ENCODE measurements at places on chromosomes 3 and 15.

- DNase-seq = no peak
These were observed 455 bp upstream of the SNAP23 start for GRCh38 chr15:42494998-42495360.

- DNase-seq = no peak
These were observed 205.7 kb downstream of the PLCL2 start for GRCh38 chr3:17090280-17090983.

GRCh38 chr3:127844326-127844942, 22.1 kb upstream of the MGLL start:
- no peak for DNase-seq

DNA sequence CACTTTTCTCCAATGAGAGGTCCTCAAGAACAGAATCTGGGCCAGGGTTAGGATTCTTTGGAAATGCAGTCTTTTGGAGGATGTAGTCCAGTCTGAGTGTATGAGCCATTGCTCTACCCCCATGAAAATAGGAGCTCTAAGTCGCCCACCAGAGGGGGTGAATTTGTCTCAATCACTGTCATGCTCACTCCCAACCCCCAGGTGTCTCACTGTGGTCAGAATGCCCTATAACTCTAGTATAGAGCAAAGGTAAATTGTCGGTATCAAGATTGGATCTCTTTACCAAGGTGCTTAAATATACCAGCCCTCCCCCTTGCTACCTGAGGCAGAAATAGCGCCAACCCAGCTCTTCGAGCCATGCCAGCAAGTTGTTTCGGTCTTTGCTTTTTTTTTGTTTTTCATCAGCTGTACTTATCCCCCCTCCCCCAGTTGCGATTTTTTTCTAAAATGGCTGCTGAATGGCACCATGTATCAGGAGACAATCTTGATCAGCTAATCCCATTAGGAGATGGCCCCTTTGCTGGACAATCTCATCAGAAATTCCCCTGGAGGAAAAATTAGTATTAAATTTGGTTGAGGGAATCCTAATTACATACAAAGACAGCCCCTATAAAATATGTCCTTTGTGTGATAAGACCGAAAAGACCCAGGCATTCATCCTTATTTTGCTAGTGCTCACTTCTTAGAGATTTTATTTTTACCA, 130.7 kb downstream of the EBLN2 start:
- DNase-seq = no peak

DNA sequence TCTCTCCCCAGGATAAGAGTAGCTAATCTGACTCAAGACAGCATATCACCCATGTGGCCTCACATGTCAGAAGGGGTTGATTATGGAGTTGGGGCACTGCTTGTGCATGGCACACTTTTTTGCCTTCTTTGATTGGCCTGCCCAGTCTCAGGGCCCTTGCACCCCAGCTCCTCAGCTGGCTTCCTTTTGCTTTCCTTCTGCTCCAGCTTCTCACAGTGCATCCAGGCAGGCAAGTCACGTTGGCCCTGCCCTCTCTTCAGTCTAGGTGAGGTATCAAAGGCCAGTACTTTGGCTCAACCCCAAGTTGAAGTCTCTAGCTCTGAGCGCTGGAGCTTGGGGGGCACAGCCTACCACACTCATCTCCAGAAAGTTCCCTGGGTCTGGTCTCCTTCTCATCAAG, 42.2 kb downstream of the NGRN start:
- no peak for DNase-seq

GRCh38 chr15:73370151-73370550, 1.4 kb upstream of the HCN4 start:
- DNase-seq = no peak

DNA sequence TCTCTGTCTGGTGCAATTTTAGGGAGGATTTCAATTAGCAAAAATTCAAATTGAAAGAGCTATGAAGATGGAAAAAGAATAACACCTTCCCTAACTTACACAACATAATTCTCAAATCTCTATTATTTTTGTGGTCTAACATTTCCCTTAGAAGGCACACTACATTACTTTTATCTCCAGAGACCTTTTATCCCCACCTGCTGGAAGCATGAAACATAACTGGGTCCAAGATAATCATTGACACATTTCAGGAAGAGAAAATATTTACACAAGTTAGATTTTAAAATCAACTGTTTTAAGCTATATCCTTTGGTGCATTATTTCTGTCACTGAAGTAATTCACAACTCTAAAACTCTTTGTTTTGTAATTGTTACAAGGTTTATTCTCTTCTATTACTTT, 779.5 kb downstream of the ROBO1 start:
- no peak for DNase-seq

GRCh38 chr3:36075491-36075890, 304.8 kb upstream of the STAC start:
- DNase-seq = no peak

DNA sequence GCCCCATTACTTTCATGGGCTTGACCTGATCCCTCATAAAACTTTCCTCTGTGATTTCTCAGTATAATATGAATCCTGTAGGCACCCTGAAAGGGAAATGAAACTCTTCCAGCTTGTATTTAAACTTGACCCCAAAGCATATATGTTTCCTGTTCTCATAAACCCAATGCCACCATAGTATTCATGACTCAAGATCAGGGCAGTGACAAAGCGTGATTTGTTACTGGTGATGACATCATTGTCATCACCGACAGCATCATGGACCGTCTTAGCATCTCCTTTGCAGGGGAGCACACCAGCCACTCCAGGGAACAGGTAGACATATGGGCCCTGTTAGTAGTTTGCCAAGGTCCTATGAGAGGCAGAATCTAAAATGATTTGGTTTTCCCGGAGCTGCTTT, 741.2 kb downstream of the NR2F2 start:
- no peak for DNase-seq

GRCh38 chr3:111662907-111663306, 67.8 kb upstream of the ZBED2 start:
- no peak for DNase-seq

GRCh38 chr3:186413615-186414415, 51.8 kb upstream of the DGKG start:
- DNase-seq = no peak

GRCh38 chr15:68822818-68823217, 2.1 kb upstream of the ANP32A start:
- DNase-seq = no peak

- no peak for DNase-seq
These were observed 112.4 kb upstream of the DCBLD2 start for GRCh38 chr3:99013777-99014315.

DNA sequence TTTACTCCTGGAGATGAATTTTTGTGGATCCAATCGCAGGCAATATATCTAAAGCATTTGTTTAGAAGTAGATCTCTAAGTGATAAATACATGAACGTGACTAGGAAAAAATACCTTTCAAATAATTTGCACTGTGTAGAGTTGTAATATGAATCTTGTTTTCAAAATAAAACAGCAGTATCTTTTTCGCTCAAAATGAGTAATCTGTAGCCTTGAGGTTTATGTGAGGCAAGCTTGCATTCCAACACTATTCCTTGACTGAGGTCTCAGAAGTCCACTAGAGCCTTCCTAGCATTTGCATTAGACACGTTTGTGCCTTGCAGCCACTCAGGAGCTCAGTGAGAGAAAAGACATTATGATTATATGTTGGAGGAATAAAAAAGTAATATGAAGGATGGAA, 138.3 kb upstream of the ROBO1 start:
- DNase-seq = no peak

DNA sequence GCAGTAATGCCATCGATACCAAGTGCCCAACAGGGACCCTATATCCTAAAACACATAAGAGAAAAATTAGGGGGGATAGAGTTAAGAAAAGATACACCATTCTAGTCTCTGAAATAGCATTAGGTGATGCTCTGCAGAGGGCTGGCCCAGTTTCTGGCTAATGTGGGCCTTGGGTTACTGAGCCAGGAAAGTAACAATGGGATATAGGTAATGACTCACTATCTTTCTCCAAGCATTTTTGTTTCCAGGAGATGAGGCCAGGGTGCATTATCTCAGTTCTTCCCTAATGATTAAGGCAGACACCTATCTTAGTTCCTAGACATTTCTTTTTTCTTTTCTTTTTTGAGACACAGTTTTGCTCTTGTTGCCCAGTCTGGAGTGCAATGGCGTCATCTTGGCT, 50.0 kb downstream of the PRKAR2A start:
- DNase-seq = no peak

GRCh38 chr3:64379221-64379620, 154.0 kb upstream of the PRICKLE2 start:
- DNase-seq = no peak

- DNase-seq = no peak
These were observed 4.6 kb downstream of the EFCC1 start for GRCh38 chr3:129005526-129006303.

- DNase-seq = no peak
These were observed 137.5 kb downstream of the XXYLT1 start for GRCh38 chr3:195133462-195133861.

- DNase-seq = no peak
These were observed 174.1 kb downstream of the KLHL25 start for GRCh38 chr15:85620690-85621049.

- DNase-seq = no peak
These were observed 1.5 kb downstream of the CYP1A1 start for GRCh38 chr15:74723754-74724334.

DNA sequence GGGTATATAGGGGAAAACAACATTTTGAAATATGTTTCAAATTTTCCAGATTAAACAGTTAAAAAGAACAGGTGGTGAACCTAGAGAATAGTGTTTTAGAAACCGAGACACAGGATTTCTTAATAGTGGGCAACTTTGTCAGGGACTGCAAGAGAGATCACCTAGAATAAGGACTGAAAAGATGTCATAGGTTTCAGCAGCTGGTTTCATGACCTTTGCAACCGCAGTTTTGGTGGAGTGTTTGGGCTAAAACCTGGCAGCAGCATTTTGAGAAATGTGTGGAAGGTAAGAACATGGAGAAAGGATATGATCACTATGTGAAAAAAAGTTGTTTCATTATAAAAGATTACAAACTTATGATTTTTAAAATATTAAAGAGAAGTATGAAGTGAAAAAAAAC, 34.9 kb downstream of the PRKCI start:
- no peak for DNase-seq

GRCh38 chr3:5489536-5489935, 302.0 kb downstream of the EDEM1 start:
- DNase-seq = no peak

DNA sequence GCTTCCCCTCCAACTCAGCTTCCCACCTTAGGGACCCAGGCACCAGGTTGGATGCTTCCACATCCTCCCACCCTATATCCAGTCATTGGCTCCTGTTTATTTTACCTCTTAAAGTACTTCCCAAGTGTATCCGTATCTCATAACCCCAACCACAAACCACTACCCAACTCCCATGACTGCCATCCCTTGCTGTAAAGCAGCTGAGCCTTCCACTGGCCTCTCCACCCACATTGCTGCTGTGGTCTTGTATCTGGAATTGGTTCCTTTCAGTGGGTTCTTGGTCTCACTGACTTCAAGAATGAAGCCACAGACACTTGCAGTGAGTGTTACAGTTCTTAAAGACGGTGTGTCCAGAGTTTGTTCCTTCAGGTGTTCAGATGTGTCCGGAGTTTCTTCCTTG, 79.8 kb upstream of the HRH1 start:
- no peak for DNase-seq

GRCh38 chr3:64220161-64220914, 4.9 kb downstream of the PRICKLE2 start:
- no peak for DNase-seq

DNA sequence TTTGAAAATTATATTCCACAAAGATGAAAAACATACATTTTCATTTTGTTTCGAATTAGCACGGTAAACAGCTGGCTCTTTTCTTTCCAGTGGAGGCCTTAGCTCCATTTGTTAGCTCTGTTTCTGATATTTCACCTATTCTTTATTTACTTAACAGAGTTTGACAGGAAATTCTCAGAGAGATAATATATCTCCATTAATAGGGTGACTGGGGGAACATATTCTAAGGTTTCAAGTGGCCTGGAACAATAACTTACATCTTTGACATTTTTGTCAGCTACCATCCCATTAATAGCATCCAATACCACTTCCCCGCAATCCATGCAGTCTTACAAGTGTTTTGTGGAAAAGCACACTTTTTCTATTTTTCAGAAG, 577.6 kb upstream of the MDFIC2 start:
- no peak for DNase-seq

DNA sequence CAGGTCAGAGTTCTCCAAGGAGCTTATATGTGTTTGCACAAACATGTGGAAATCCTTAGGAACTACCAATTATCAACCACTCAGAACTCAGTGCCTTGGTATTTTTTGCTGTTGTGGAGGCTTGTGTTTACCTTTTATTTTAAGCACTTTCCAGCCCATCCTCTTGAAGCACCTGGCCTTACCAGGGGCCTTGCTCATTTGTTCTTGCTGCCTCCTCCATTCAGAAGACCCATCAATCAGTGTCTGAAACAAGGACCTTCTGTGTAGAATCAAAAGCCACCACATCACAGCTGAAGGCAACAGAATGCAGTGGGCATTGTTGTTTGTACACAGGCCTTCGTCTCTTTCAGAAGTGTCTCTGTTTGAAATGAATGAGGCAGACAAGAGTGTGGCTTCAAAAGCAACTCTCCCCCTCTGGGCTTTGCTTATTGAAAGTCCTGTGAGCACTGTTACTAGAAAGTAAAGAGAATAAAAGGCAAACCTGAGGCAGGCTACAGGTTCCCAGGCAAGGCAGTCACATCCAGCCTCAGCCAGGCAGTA, 24.5 kb upstream of the LIPC start:
- DNase-seq = no peak

DNA sequence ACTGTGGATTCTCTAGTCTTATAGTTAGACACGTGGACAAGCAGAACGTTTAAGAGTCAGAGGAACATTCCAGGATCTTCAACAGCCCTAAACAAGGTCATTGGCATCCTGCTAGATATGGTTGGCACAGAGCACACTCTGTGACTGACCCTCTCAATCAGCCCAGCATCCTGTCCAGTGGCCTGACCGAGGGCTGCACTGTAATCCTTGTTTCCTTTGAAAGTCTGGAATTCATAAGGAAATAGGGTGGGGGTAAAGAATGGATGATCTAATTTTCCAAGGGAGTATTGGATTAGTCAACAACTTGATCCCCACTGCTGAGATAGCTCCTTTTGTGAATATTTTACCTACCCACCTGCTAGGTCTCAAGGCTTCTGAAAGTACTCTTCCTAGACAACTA, 94.5 kb upstream of the DLG1 start:
- no peak for DNase-seq

DNA sequence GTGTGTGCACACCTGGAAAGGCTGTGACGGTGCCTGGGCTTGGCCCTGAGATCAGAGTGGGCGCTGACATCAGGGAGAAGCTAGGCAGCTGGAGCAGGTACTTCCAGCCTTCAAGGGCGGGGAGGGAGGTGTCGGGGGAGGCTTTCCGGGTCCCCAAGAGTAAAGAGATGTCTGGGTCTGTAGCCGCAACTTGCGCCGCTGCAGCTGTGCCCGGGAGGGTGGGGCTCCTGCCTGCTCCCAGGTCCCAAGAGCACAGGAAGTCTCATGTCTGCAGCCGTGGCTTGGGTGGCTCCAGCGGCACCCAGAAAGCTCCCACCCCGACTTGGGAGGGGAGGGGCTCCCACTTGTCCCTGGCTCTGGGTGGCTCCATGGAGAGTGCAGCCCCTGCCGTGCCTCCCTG, 103.2 kb upstream of the BNIP2 start:
- DNase-seq = no peak

- DNase-seq = no peak
These were observed 679 bp downstream of the RPL35A start for GRCh38 chr3:197950677-197951061.

Data from SIG-M5 (cell line).